ENCODE measurements at places on chromosomes 12 and 14. TPM values are rescaled to one million over a fixed set of nuclear protein-coding genes. Genes with fewer than 3 reads are reported as not detected.
A peak's percentile ranks its signal among the peaks of the same experiment; 100 is the strongest.

DNA sequence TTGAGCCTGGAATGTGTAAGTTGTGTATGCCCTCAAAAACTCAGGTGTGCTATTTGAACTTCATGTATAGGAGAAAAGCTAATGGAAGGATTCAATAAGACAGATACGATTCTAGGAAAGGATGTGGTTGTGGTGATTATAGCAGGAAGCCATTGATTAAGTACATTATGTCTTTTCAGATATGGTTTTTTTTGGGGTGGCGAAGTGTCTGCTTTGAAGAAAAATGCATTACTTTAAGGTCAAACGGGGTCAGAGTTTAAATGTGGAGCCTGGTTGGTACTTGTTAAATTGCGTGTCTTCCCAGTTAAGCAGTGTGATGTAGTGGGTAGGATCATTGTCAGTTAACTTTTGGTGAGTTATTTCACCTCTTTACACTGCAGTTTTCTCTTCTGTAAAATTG lies 13.0 kb upstream of the NUP107 start:
- peaks cover 10% of the 10 kb centered on the region for H3K4me1 ChIP-seq
- H3K36me3 ChIP-seq = no peaks in the 10 kb centered on the region
- DNase-seq = no peak
- no peak overlapping the region for H3K4me3 ChIP-seq
- H3K27ac ChIP-seq = no peak overlapping the region
- H3K27me3 ChIP-seq = no peaks in the 10 kb centered on the region

- DNase-seq = no peak
- peaks cover 47% of the 10 kb centered on the region for H3K36me3 ChIP-seq
- no peaks in the 10 kb centered on the region for H3K27me3 ChIP-seq
- H3K27ac ChIP-seq = no peak overlapping the region
- no peaks in the 10 kb centered on the region for H3K4me1 ChIP-seq
- H3K4me3 ChIP-seq = no peak overlapping the region
Observed at GRCh38 chr12:118044577-118044976, 16.4 kb downstream of the WSB2 start.

- H3K4me3 ChIP-seq = peak overlapping the region; percentile 90
- peaks cover 14% of the 10 kb centered on the region for H3K4me1 ChIP-seq
- peak; percentile 37 for DNase-seq
- H3K36me3 ChIP-seq = peaks cover 32% of the 10 kb centered on the region
- no peaks in the 10 kb centered on the region for H3K27me3 ChIP-seq
Observed at GRCh38 chr12:131929581-131930456, 743 bp downstream of the PUS1 start.

Gene PCED1B
- 1.0 TPM for total RNA-seq

DNA sequence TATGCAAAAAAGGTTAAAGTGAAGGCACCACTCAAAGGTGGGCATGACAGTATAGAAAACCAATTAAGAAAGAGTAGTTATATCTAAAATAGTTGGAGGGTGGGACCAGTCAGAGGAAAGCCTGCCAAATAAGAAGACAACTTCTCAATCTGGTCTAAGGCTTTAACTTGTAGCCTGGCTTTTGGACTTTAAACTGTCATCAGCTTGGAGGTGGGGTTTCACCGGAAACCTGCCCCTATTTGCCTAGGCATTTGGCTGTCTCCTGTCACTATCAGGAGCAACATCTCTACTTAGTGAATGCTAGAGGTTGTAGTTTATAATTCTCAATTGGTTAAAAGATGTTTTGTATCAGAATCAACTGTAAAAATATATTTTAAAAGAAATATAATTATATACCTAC lies 107.3 kb downstream of the SLCO1B3 start:
- DNase-seq = no peak
- H3K4me3 ChIP-seq = no peak overlapping the region
- no peaks in the 10 kb centered on the region for H3K36me3 ChIP-seq
- no peaks in the 10 kb centered on the region for H3K27me3 ChIP-seq
- no peak overlapping the region for H3K27ac ChIP-seq

- no peak for DNase-seq
- no peak overlapping the region for H3K27ac ChIP-seq
- H3K4me1 ChIP-seq = no peaks in the 10 kb centered on the region
- H3K36me3 ChIP-seq = no peaks in the 10 kb centered on the region
- H3K4me3 ChIP-seq = no peak overlapping the region
- H3K27me3 ChIP-seq = no peaks in the 10 kb centered on the region
Observed at GRCh38 chr12:108102363-108102762, 26.7 kb upstream of the WSCD2 start.

- no peaks in the 10 kb centered on the region for H3K4me1 ChIP-seq
- no peak overlapping the region for H3K4me3 ChIP-seq
Observed at GRCh38 chr14:70190156-70190555, 1.4 kb upstream of the SLC8A3 start.

Gene NOC4L
- total RNA-seq = 48.3 TPM

GRCh38 chr14:74956280-74957072 lies 1.1 kb upstream of the PGF start:
- no peaks in the 10 kb centered on the region for H3K27me3 ChIP-seq
- no peaks in the 10 kb centered on the region for H3K36me3 ChIP-seq
- DNase-seq = no peak
- no peak overlapping the region for H3K27ac ChIP-seq

Gene TTC5
- total RNA-seq = 23.3 TPM

- no peak overlapping the region for H3K27ac ChIP-seq
- no peak overlapping the region for H3K4me3 ChIP-seq
- DNase-seq = no peak
- no peaks in the 10 kb centered on the region for H3K27me3 ChIP-seq
- H3K36me3 ChIP-seq = peaks cover 54% of the 10 kb centered on the region
Observed at GRCh38 chr12:119742700-119743099, 74.8 kb downstream of the PRKAB1 start.

DNA sequence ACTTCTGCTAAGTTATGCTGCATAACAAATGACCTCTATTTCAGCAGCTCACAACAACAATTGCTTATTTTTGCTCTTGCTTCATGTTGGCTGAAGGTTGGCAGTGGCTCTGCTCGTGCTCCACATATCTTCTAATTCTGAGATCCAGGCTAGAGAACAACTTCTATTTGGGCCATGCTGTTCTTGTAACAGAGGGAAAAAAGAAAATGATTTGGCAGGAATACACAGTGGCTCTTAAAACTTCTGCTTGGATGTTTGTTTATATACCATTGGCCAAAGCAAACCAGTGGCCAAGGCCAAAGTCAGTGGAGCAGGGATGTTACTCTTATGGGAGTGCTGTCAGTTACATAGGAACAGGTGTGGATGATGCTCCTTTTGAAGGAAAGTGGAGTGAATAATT lies 32.1 kb downstream of the GPHN start:
- DNase-seq = no peak
- H3K27ac ChIP-seq = no peak overlapping the region
- H3K27me3 ChIP-seq = no peaks in the 10 kb centered on the region
- no peaks in the 10 kb centered on the region for H3K4me1 ChIP-seq

DNA sequence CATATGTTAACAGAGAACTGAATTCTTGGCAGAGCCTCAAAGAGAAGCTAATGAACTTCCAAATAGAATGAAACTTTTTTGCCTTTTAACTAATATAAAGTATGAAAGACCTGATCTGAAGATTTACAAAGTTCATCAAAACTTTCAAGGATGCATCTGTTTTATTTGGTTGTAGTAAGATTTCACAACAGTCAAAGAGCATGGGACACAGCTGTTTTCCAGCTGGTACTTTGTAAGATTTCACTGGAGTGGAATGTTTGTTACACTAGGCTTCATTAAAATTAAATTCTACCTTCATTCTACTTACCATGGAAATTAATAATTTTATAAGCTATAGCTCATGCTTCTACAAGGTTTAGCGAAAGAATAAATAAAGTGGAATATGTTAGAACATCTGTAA lies 351.2 kb downstream of the SLC6A15 start:
- H3K4me3 ChIP-seq = no peak overlapping the region
- no peaks in the 10 kb centered on the region for H3K4me1 ChIP-seq
- H3K27me3 ChIP-seq = no peaks in the 10 kb centered on the region
- H3K27ac ChIP-seq = no peak overlapping the region

GRCh38 chr12:47458279-47458678 lies 247.6 kb downstream of the RPAP3 start:
- H3K27ac ChIP-seq = no peak overlapping the region
- H3K4me3 ChIP-seq = no peak overlapping the region
- no peaks in the 10 kb centered on the region for H3K4me1 ChIP-seq
- no peaks in the 10 kb centered on the region for H3K36me3 ChIP-seq

GRCh38 chr14:70392676-70393075 lies 24.2 kb downstream of the SYNJ2BP start:
- no peaks in the 10 kb centered on the region for H3K4me1 ChIP-seq
- peaks cover 4% of the 10 kb centered on the region for H3K36me3 ChIP-seq
- no peak overlapping the region for H3K4me3 ChIP-seq
- DNase-seq = no peak

Gene KLRC4
- not detected for total RNA-seq

- peak; percentile 45 for DNase-seq
- no peak overlapping the region for H3K27ac ChIP-seq
- no peak overlapping the region for H3K4me3 ChIP-seq
- H3K27me3 ChIP-seq = no peaks in the 10 kb centered on the region
Observed at GRCh38 chr12:45745861-45746277, 16.4 kb downstream of the ARID2 start.

DNA sequence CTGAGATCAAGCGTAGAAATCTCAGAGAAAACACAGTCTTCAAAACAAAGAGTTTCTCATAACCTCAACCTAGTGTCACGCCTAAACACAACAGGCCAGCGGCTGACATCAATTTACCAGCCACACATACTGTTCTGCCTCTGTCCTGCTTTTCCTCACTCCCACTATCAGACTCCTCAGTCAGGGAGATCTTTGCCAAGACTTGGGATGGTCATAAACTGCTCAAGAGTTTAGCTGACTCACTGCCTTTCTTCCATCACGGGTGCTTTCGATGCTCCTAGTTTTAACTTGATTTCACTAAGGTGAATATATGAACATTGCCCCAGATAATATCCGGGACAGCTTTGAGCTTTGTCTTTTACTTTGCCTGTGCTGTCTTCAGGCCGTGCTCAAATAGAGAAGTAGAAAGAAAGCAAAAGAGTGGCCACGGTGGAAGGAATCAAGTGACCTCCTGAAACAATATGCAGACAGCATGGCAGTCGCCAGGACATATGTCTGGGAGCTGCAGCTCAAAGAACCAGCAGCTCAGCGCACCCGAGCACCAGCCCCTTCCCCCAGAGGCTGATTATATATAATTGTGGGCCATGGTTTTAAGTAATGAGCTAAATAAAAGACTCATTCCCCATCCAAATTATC lies 12.1 kb downstream of the MDM1 start:
- no peak overlapping the region for H3K27ac ChIP-seq
- H3K4me3 ChIP-seq = no peak overlapping the region
- no peaks in the 10 kb centered on the region for H3K4me1 ChIP-seq
- no peak for DNase-seq
- no peaks in the 10 kb centered on the region for H3K27me3 ChIP-seq
- peaks cover 3% of the 10 kb centered on the region for H3K36me3 ChIP-seq

Gene IAPP
- total RNA-seq = not detected

Gene RGS6
- total RNA-seq = not detected

DNA sequence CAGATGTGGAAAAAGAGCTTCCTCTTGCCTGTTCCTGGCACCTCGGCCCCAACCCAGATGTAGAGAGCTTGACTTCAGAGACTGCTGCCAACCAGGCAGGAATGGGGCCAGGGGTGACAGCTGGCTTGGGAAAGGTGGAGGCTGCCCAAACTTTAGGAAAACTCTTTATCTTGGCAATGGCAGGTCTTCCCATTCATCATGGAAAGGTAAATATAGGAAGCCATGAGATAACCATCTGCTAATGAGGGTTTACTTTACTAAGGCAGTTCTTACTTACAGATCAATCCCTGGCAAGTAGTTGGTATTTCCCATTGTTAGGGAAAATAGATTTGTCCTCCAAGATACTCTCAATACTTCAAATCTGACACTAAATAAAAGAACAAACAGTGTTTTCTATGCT lies 143.1 kb upstream of the NUDT4 start:
- no peaks in the 10 kb centered on the region for H3K27me3 ChIP-seq
- H3K4me1 ChIP-seq = peaks cover 18% of the 10 kb centered on the region
- peak; percentile 58 for DNase-seq
- H3K27ac ChIP-seq = peak overlapping the region; percentile 69
- peaks cover 4% of the 10 kb centered on the region for H3K36me3 ChIP-seq

- H3K4me3 ChIP-seq = no peak overlapping the region
- DNase-seq = no peak
- H3K27ac ChIP-seq = no peak overlapping the region
- peaks cover 37% of the 10 kb centered on the region for H3K27me3 ChIP-seq
Observed at GRCh38 chr12:29732191-29732590, 51.6 kb downstream of the TMTC1 start.

DNA sequence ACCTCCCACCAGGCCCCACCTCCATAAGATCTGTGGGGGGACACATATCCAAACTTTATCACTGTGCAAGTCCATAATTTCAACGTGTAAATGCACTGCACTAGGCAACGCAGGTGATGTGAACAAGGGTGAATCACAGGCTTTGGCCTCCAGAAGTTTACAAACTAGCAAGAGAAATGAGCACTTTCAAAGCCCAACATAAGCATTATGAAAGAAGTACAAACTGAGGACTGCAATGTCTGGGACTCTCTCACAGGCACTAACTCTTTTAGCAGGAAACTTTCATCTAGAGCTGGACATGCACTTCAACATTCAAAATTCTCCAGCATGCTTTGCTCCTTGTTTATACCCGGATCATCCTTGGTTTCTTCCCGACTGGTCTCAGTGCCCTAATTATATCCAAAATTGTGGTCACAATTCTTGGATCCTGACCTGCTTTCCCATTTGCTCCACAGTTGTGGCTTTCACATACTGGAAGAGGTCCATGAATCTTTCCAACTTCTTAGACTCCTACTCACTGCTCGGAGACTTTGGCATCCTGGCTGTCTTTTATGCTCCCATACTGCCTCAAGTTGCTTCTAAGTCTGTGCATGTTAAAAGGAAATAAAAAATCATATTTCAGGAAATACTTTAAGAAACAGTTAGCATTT lies 44.9 kb upstream of the STRAP start:
- H3K4me3 ChIP-seq = no peak overlapping the region
- no peak overlapping the region for H3K27ac ChIP-seq
- peaks cover 6% of the 10 kb centered on the region for H3K4me1 ChIP-seq
- no peaks in the 10 kb centered on the region for H3K27me3 ChIP-seq
- no peak for DNase-seq
- no peaks in the 10 kb centered on the region for H3K36me3 ChIP-seq

GRCh38 chr12:3160081-3160480 lies 82.9 kb downstream of the TSPAN9 start:
- H3K36me3 ChIP-seq = no peaks in the 10 kb centered on the region
- no peak overlapping the region for H3K27ac ChIP-seq
- no peaks in the 10 kb centered on the region for H3K4me1 ChIP-seq

GRCh38 chr12:103830025-103830725 lies 10.9 kb downstream of the NT5DC3 start:
- no peak for DNase-seq
- peaks cover 17% of the 10 kb centered on the region for H3K4me1 ChIP-seq
- H3K27me3 ChIP-seq = no peaks in the 10 kb centered on the region
- H3K27ac ChIP-seq = no peak overlapping the region
- no peaks in the 10 kb centered on the region for H3K36me3 ChIP-seq
- no peak overlapping the region for H3K4me3 ChIP-seq

GRCh38 chr12:90275088-90275487 lies 566.5 kb upstream of the ATP2B1 start:
- no peak overlapping the region for H3K27ac ChIP-seq
- H3K27me3 ChIP-seq = no peaks in the 10 kb centered on the region
- no peak overlapping the region for H3K4me3 ChIP-seq
- no peak for DNase-seq
- H3K4me1 ChIP-seq = no peaks in the 10 kb centered on the region

GRCh38 chr14:48690349-48690748 lies 895.8 kb downstream of the RPS29 start:
- DNase-seq = peak; percentile 48
- no peak overlapping the region for H3K4me3 ChIP-seq
- H3K4me1 ChIP-seq = no peaks in the 10 kb centered on the region

- H3K27me3 ChIP-seq = no peaks in the 10 kb centered on the region
Observed at GRCh38 chr14:53473480-53473879, 320.4 kb upstream of the DDHD1 start.

Measured in PC-3 (cell line).